ENCODE measurements at places on chromosomes 12 and 14.

- no peak for DNase-seq
Measured at GRCh38 chr12:99833397-99833796, 151.3 kb downstream of the ANKS1B start.

GRCh38 chr12:117518594-117519270 is 157.3 kb upstream of the NOS1 start:
- DNase-seq = no peak

DNA sequence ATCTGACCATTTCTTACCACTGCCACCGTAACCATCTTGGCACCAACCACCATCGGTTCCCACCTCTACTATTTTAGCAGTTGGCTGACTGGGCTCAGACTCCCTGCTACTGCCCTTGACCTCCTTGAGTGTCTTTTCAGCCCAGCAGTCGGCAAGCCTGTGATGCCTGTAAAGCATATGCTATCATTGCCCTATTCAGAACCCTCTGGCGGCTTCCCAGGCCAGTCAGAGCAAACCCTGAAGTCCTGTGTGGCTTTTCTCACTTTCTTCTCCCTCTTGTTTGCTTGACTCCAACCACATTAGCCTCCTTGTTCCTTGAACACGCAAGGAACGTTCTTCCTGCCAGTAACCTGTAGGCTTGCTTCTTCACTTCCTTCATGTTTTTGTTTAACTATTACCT is 6.2 kb downstream of the IRAK3 start:
- DNase-seq = no peak

DNA sequence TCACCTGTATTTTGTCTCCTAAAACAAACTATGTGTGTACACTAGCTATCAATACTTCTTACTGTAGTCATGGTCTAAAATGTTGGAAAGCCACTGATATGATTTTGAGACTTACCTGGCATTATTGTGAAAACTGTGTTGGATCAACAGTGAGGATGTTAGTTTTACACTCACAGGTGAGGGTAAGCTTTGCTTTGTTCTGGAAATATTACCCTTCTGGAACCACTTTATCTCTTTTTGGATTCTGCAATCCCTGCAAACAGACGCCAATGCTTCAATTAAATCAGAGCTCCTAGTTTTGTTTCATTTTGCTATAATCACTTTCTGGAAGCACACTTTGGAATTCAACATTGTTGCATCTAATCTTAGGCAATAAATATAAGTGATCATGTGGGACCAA is 223.3 kb downstream of the RPS29 start:
- no peak for DNase-seq

GRCh38 chr14:41549282-41549681 is 57.4 kb upstream of the LRFN5 start:
- DNase-seq = no peak

Data from esophagus muscularis mucosa (tissue), 4 donors.